ENCODE measurements at places on chromosomes 13 and 19.

DNA sequence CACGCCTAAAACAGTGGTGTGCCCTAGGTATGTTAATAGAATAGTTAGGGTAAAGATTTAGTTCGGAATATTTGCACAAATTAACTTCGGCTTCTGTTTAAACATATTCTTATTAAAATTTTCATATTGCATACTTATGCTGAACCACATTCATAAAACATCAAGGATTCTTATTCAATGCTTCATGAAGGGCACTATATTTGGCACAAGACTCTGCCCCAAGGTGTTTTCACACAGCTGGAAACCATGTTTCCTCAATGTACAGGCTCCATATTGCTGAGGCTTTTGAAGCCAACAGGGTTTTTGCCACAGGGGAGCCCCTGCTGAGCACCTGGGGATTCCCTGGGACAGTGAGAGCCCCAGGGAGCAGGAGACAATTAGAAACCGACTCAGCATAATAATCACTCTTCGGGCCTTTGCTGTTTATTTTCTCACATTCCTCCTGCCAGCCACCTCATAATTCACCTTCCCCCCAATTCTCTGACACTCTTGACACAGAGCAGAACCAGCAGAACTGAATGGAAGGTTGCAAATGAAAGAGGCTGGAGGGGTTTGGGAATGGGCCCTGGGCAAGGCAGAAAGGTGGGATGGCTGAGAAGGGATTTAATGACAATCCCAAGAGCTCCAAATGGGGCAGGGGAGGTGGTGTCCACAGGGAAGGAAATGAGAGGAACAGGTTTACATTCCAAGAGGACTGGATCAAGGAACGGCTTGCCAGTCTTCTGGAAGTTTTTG is 72.3 kb upstream of the POMP start:
- DNase-seq = no peak

GRCh38 chr19:30319876-30320275 is 52.3 kb upstream of the ZNF536 start:
- no peak for DNase-seq

GRCh38 chr13:39536906-39537305 is 66.1 kb downstream of the LHFPL6 start:
- no peak for DNase-seq

DNA sequence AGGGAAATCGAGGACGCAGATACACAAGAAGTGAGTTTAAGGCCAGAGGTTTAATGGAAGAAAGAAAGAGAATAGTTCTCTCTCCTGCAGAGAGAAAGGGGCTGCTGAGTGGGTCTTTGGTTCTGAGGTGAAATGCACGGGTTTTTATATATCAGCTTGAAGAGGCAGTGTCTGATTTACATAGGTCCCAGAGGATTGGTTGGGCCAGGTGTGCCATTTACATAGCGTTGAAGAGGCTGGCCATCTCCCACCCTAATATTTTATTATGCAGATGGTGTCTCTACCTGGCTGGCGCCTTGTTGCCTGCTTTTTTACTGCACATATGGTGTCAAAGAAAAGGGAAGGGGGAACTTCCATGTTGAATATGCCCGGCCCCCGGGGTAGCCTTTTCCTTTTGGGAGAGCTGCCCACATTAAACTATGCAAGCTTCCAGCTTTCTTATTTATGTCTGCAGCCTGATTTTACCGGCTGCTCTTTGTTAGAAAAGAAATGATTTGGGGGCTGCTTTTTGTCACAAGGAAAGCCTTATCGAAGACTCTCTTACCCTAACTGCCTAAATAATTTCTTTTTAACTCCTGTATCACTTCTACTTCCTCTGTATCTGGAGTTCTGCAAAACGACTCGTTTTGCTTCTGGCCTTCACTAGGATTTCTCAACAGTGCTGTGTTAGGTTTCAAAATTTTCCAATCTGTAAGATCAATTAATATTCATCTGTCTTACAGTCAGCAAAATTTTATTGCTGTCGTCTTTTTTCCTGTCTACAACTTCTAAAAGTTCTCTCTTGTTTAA is 268.5 kb downstream of the B3GLCT start:
- peak; percentile 80 for DNase-seq

- DNase-seq = no peak
Measured at GRCh38 chr13:49272296-49272695, 24.6 kb downstream of the CDADC1 start.

DNA sequence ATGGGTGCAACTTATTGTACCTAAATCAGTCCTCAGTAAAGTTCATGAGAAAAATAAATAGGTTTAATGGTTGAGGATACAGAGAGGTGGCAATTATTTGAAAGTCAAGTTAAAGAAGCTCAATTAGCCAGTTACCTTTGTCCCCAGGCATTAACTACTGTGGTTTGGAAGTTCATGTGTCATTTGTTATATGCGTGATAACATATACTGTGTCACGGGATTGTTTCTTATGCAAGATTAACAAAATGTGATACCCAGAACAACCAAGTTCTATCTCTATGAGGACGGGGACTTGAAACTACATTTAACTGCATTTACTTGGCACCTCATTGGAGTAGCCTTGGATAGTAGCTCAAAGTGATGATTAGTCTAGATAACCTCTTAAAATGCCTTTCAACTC is 13.9 kb upstream of the KATNAL1 start:
- DNase-seq = no peak

DNA sequence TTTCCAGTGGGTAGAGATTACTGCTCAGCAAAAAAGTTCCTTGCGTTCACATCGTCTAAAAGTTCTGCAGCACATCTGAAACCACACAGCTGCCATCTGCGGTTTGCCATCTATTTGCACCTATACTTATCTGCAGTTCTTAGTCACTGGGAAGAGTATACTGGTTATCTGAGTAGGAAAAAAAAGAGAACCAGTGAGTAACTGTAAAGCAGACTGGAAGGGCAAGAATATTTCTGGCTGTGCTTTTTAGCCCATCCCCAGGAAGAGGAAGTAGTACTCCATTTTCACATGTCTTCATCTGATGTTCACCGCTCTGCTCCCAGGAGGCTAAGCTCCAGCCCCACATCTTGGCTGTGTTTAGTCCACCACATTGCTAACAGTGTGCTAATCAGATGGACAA is 35.6 kb downstream of the EFNB2 start:
- no peak for DNase-seq

DNA sequence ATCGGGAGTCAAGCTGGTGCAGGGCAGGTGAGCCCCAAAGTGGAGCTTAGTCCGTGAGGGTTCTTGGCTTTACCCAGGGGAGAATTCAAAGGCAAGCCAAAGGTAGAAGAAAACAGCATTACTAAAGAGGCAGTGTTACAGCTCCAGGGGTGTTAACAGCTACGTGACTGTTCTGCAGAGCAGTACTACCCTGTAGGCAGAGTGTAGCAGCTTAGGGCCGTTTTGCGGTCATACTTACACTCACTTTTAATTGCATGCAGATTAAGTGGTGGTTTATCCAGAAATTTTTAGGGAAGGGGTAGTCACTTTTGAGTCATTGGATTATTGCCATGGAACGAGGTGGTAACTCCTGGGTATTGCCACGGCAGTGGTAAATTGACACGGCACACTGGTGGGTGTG is 482.2 kb downstream of the SLITRK5 start:
- no peak for DNase-seq

- no peak for DNase-seq
Measured at GRCh38 chr13:26485288-26485687, 72.2 kb upstream of the WASF3 start.

DNA sequence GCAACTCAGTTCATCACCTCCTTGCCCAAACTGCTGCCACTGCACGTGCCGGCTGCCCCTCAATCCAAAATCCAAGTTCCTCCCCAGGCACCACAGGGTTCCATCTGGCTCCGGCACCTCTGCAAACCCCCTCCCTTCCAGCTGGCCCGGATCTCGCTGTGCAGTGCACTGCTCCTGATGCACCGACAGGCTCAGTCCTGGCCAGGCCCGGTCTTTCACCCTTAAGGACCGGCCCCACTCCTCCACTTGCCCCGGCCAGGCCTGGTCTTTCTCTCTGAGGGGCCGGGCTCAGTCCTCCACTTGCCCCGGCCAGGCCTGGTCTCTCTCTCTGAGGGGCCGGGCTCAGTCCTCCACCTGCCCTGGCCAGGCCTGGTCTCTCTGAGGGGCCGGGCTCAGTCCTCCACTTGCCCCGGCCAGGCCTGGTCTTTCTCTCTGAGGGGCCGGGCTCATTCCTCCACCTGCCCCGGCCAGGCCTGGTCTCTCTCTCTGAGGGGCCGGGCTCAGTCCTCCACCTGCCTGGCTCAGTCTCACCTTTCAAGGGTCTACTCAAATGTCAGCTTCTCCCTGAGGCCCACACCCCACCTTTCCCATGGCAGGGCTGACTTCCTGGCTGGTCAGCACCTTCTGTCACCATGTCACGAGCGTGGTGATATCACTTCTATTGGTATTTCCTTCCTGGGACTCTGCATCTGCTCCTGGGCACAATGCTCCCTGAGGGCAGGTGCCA is 6.9 kb downstream of the ZNF787 start:
- no peak for DNase-seq

- peak; percentile 78 for DNase-seq
Measured at GRCh38 chr19:9586764-9587163, 2.5 kb upstream of the ZNF121 start.

GRCh38 chr13:100627120-100627519 is 38.5 kb upstream of the GGACT start:
- DNase-seq = no peak

DNA sequence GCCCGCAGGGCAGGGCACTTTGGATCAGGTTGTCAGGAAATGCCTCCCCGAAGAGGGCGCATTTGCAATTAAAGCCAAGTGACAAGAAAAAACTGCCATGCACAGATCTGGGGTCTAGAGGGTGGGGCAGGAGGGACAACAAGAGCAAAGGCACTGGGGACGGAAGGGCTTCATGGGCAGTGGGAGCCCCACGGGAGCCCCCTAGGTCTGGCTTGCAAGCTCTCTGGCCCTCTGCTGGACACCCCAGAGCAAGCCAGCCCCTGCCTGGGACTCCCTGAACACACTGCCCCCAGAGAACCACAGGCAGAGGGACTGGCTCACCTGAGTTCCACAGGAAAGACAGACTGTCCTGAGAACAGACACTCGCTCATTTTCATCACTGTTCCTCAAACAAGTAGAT is 30.2 kb upstream of the C19orf12 start:
- DNase-seq = no peak

GRCh38 chr19:41019346-41019745 is 28.3 kb downstream of the CYP2B6 start:
- DNase-seq = no peak

DNA sequence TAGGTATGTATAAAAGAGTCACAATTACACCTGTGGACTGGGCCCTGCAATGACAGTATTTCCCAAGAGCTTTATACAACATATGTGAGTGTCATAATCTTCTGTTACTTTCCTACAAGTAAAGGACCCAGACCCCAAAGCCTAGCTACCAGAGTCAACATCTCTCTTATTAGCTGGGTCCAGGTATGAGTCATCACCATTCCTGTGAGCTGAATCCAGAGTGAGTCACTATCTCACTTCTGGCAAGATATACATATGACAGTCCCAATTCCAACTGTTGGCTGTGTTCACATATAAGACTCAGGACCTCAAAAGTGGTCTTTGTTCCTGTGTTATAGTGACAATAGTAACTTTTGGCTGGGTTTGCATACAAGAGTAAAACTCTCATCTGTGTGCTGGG is 46.7 kb downstream of the ZNF729 start:
- DNase-seq = no peak

DNA sequence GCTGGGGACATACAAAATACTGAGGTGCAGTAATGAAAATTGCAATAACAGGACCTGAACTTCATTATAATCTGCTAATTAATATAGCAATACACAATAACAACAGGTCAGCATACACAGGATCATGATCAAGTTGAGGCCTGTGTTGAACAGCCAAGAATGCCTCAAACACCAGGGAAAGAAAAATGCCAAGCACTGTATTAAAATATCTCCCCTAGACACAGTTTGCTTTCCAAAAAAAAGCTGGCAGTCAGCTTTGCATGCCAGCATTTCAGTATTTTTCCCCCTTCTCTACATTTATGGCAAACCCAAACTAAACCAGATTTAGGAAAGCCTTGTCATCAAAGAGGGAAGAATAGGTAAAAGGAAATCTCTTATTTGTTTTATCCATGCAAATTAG is 226.9 kb downstream of the LHFPL6 start:
- peak; percentile 63 for DNase-seq

- DNase-seq = no peak
Measured at GRCh38 chr13:112453874-112454647, 77.9 kb downstream of the SPACA7 start.

GRCh38 chr19:50460161-50460765 is 16.0 kb upstream of the EMC10 start:
- DNase-seq = no peak

GRCh38 chr19:34171539-34171876 is 796 bp upstream of the LSM14A start:
- no peak for DNase-seq

GRCh38 chr19:1942078-1942933 is 1.3 kb downstream of the CSNK1G2 start:
- no peak for DNase-seq

DNA sequence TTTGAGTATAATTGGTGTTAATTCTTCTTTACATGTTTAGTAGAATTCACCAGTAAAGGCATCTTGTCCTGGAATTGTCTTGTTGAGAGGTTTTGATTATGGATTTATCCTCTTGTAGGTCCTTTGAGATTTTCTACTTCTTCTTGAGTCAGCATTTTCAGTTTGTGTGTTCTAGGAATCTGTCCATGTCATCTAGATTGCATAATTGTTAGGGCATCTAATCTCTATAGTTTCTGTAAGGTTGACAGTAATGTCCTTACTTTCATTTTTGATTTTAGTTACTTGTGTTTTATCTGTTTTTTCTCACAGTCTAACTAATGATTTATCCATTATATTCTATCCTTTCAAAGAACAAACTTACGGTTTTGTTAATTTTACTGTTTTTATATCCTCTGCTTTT is 492.0 kb downstream of the FGF9 start:
- DNase-seq = no peak

- no peak for DNase-seq
Measured at GRCh38 chr19:8174706-8175105, 25.3 kb upstream of the FBN3 start.

GRCh38 chr13:110308656-110309359 is 1.7 kb downstream of the COL4A2 start:
- peak; percentile 60 for DNase-seq

- DNase-seq = no peak
Measured at GRCh38 chr19:47729799-47730520, 15.4 kb upstream of the NOP53 start.

GRCh38 chr19:10421240-10422045 is 1.1 kb downstream of the PDE4A start:
- no peak for DNase-seq

GRCh38 chr13:97262058-97262457 is 39.9 kb downstream of the MBNL2 start:
- DNase-seq = no peak

DNA sequence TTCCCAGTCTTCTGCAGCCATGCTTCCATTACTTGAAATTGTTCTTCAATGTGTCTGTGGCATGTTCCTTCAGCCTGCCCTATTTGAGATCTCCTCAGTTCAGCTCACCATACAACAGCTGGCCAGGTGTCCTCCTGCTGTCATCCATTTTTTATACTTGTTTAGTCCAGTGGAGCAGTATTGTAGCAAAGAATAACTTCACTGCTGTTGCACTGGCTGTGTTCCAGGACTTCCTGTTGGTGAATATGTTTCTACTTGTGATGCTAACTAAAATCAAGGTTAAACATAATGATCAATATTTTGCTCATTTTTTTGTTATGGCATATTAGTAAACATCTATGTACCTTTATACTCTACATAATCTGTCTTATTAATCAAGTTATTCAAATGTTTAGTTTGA is 1394.1 kb downstream of the PCDH9 start:
- no peak for DNase-seq
